ENCODE measurements at places on chromosomes 11 and 22. TPM values are rescaled to one million over a fixed set of nuclear protein-coding genes. Genes with fewer than 3 reads are reported as not detected.
A peak's percentile ranks its signal among the peaks of the same experiment; 100 is the strongest.

DNA sequence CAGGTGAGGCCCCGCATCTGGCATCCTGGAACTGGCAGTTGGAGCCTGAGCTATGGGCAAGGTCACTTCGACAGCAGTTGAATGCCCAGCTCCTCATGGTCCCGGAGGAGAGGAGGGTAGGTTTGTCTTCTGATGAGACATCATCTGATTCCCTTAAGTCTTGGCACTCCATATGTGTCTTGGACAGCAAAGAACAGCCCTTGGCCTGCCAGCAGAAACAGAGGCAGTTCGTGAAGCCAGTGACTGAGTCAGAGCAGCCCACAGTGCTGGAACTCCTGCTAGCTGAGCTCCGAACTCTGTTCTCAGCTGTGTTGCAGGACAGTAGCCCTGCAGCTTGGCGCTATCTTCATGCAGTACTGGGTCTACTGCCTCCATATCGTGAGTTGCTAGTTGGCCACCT, 1.0 kb downstream of the DNHD1 start:
- H3K4me3 ChIP-seq: no peak overlapping the region
- no peaks in the 10 kb centered on the region for H3K4me1 ChIP-seq
- H3K36me3 ChIP-seq: no peaks in the 10 kb centered on the region
- DNase-seq: no peak

- H3K36me3 ChIP-seq: no peaks in the 10 kb centered on the region
- H3K4me1 ChIP-seq: no peaks in the 10 kb centered on the region
- H3K4me3 ChIP-seq: no peak overlapping the region
- peaks cover 27% of the 10 kb centered on the region for H3K27me3 ChIP-seq
- H3K27ac ChIP-seq: no peak overlapping the region
Observed at GRCh38 chr22:50061824-50062355, 3.8 kb upstream of the TTLL8 start.

GRCh38 chr11:72758690-72759389, 6.6 kb upstream of the ARAP1 start:
- H3K4me3 ChIP-seq: no peak overlapping the region
- peaks cover 13% of the 10 kb centered on the region for H3K4me1 ChIP-seq
- H3K36me3 ChIP-seq: no peaks in the 10 kb centered on the region
- no peaks in the 10 kb centered on the region for H3K27me3 ChIP-seq
- peak overlapping the region; percentile 65 for H3K27ac ChIP-seq
- DNase-seq: peak; percentile 85

DNA sequence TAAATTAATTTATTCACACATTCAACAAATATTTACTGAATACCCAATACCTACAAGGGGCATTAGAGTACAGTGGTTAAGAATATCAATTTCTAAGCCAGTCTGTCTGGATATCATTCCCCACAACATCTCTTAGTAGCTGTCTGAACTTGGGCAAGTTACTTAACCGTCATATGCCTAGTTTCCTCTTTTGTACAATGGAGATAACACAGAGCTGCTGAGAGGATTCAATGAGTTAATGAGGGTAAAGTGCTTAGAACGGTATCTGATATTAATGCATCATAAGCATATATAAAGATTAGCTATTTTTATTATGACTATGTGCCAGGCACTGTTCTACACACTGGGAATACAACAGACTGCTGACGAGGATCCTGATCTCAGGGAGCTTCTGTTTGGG, 116.4 kb downstream of the APOL5 start:
- peaks cover 58% of the 10 kb centered on the region for H3K4me1 ChIP-seq
- H3K4me3 ChIP-seq: no peak overlapping the region
- no peak for DNase-seq
- H3K36me3 ChIP-seq: no peaks in the 10 kb centered on the region
- no peaks in the 10 kb centered on the region for H3K27me3 ChIP-seq

DNA sequence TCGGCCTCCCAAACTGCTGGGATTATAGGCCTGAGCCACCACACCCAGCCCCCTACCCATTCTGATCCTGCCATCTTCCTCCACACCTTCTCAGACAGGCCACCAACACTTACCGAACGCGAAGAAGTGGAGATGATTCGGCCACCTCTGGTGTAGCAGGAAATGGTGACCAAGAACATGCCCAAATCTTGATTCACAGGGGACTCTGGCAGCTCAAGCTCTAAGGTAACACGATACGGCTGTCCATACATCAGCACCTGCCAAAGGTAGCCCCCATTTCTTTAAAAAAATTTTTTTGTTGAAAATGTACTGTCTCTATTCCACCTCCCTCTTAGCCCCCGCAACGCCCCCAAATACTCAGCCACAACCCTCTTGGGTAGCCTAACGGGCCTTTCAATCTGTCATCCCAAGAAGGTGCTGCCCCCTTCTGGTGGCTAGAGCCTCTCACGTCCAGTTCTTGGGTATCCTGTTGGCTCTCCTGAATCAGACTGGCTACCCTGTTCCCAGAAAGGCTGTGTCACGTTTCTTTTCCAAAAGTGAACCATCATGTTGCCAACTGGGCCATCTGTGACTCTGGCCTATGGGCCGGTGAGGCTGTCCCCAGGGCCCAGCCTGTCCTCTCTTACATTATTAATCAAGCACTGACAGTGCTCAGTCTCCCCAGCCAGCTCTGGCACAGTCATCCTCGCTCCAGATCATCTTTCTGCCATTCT, 5.3 kb upstream of the LRRN4CL start:
- no peak overlapping the region for H3K4me3 ChIP-seq
- DNase-seq: peak; percentile 92
- peak overlapping the region; percentile 22 for H3K27ac ChIP-seq
- H3K36me3 ChIP-seq: peaks cover 35% of the 10 kb centered on the region
- H3K27me3 ChIP-seq: no peaks in the 10 kb centered on the region

PTPRCAP gene
- total RNA-seq: 3.9 TPM

DNA sequence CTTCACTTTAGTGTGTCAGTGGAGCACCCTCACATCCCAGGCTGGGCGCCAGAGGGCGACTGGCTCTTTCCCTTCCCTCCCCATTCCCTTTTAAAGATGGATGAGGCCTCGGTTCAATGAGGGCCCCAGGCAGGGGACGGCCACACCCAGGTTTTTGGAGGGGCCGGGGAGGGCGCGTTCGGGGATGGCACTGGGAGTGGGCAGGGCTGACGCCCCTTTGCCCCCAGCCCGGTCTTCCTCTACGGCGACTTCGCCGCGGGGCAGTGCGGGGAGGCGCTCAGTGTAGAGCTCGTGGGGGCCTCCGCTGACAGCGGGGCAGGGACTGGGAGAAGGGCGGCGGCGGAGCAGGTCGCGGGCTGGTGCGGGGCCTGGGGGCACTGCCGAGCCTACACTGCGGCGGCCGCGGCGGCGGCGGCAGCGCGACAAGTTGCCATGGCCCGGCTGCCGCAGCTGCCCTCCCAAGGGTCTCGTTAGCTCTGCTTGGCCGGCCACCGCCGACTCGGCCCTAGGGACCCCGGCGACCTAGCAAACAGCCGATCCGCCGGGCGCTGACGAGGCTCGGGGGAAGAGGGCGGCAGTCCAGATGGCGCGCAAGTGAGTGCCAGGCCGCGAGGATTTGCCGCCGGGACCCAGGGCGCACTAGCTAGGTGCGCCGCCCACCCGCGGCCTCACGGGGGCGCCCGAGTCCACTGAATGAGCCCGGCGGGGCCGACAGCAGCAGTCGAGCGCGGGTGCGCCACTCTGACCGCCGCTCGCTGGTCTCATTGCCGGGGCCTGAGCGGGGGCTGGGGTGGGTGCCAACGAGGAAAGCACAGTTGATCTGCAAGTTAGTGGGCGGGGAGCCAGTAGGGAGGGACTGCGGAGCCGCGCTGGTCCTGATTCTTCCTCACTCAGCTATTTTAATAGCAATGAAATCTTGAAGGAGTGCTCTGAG, 92.7 kb downstream of the RRM1 start:
- DNase-seq: peak; percentile 93
- H3K27ac ChIP-seq: peak overlapping the region; percentile 48
- H3K36me3 ChIP-seq: no peaks in the 10 kb centered on the region
- H3K4me1 ChIP-seq: peaks cover 18% of the 10 kb centered on the region
- no peaks in the 10 kb centered on the region for H3K27me3 ChIP-seq

DNA sequence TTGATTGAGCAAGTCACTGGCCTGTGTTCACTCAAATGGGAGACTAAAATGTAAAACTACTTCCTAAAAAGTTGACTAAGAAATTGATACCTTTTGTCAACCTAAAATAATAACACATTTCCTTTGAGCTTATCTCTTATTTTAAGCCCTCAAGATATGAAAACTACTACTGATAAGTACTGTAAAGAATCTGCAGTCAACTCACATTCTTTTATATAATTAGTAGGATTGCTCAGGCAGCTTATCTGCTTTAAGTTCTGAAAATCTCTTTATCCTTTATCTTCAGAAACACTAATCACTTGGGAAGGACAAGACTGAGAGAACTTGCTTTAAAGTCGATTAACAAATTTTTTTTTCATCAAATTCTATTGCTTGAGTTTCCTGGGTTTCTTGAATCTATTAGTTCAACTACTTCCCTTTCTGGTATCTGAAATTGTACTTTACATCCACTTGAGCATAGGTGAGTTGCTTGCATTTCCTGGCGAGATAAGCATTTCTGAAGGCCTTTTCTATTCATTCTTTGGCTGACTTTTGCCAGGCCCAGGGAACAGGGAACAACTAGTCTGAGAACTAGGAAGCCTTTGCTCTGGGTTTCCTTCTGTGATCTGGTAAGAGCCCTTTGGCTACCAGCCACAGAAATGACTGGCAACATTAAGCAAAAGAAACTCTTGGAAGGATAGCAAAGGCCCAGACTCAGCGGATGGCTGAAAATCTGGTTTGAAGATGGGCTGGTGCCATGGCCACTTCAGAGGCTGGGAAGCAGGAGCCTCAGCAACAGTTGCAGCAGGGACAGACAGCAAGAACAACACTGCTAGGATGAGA, 19.3 kb upstream of the CSRP3 start:
- peak; percentile 4 for DNase-seq
- no peaks in the 10 kb centered on the region for H3K36me3 ChIP-seq
- no peak overlapping the region for H3K4me3 ChIP-seq
- H3K4me1 ChIP-seq: no peaks in the 10 kb centered on the region
- H3K27me3 ChIP-seq: no peaks in the 10 kb centered on the region

CDHR5 gene
- 1.9 TPM for total RNA-seq

SLC22A8 gene
- not detected for total RNA-seq

OR4D10 gene
- not detected for total RNA-seq

GRCh38 chr22:27561286-27561904, 240.2 kb downstream of the MN1 start:
- H3K27me3 ChIP-seq: no peaks in the 10 kb centered on the region
- DNase-seq: no peak
- H3K36me3 ChIP-seq: no peaks in the 10 kb centered on the region
- no peaks in the 10 kb centered on the region for H3K4me1 ChIP-seq
- no peak overlapping the region for H3K27ac ChIP-seq

- no peaks in the 10 kb centered on the region for H3K36me3 ChIP-seq
- H3K27ac ChIP-seq: no peak overlapping the region
- H3K4me1 ChIP-seq: no peaks in the 10 kb centered on the region
- no peak for DNase-seq
- H3K4me3 ChIP-seq: no peak overlapping the region
- H3K27me3 ChIP-seq: peaks cover 5% of the 10 kb centered on the region
Observed at GRCh38 chr22:43473031-43473430, 61.2 kb downstream of the MPPED1 start.

DNA sequence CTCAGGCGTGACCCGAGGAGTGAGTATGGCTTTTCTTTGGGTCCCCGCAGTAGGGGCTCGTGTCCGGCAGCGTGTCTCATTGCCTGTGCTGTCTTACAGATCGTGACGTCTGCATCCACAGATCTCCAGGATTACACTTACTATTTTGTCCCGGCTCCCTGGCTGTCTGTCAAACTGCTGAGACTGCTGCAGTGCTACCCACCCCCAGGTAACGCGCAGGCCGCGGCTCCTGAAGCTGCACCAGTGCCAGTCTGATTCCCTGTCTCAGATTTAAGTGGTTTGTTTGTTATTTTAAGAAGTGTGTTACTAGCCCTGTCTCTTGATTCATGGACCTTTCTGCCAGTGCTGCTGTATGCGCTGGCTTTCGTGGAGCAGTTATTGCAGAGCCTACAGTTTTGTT, 52.0 kb downstream of the MUC6 start:
- no peak overlapping the region for H3K4me3 ChIP-seq
- H3K27ac ChIP-seq: no peak overlapping the region
- no peak for DNase-seq
- H3K4me1 ChIP-seq: no peaks in the 10 kb centered on the region

DNA sequence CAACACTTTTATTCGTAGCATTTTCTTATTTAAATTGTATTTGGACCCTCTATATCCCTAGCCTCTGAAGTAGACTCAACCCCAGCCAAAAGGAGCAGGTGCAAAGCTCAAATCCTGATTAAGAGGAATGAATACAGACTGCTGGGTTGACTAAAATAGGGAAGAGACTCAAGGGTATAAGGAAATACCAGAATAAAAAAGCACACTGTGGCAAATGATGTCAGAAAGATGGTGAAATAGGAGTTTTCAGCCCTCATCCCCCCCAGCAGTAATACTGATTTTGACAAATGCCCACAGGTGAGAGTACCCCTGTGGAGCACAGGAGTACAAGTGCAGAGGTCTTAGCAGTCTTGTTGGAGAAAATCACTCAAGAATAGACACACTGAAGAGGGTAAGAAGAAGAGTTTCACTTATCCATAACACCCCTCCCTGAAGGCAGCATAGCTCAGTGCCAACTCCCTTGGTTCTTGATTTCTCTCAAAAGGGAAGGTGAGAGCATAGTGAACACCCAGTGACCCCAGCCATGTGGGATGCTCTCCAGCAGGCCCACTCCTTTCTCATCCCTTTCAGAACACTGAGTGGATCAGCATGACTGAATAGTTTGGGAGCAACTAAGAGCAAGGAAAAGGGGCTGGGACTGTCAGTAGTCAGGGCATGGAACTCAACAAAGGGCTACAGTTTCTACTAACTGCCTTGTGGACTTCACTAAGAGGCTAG, 71.7 kb downstream of the TBC1D22A start:
- no peaks in the 10 kb centered on the region for H3K36me3 ChIP-seq
- no peak overlapping the region for H3K4me3 ChIP-seq
- H3K27ac ChIP-seq: no peak overlapping the region
- peaks cover 11% of the 10 kb centered on the region for H3K4me1 ChIP-seq

DNA sequence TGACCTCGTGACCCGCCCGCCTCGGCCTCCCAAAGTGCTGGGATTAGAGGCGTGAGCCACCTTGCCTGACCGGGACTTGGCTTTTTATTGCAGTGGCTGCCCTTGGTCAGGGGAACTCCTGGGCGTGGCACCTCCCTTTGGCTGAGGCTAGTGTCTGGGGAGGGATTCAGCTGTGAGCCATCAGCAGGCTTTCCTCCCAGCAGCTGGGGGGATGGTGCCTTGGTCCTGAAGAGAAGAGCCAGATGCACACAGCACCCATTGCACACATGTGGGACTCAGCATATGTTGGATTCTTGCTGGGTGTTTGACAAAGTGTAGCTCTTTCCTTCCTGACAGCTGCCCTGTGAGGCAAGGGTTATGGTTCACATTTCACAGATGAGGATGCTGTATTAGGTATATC, 8.4 kb downstream of the CYTH4 start:
- no peaks in the 10 kb centered on the region for H3K27me3 ChIP-seq
- H3K4me3 ChIP-seq: no peak overlapping the region
- H3K36me3 ChIP-seq: no peaks in the 10 kb centered on the region
- no peak overlapping the region for H3K27ac ChIP-seq
- no peak for DNase-seq
- no peaks in the 10 kb centered on the region for H3K4me1 ChIP-seq

PIWIL4 gene
- 0.12 TPM for total RNA-seq

- H3K27ac ChIP-seq: no peak overlapping the region
- peak; percentile 44 for DNase-seq
- no peaks in the 10 kb centered on the region for H3K36me3 ChIP-seq
- H3K27me3 ChIP-seq: no peaks in the 10 kb centered on the region
Observed at GRCh38 chr11:61460986-61461385, 31.1 kb downstream of the SDHAF2 start.
